Kidney glomerular epithelial cell (primary cell): ENCODE measurements at places on chromosomes 3 and 15.

- no peak for DNase-seq
Measured at GRCh38 chr3:167187221-167187620, 192.9 kb downstream of the ZBBX start.

DNA sequence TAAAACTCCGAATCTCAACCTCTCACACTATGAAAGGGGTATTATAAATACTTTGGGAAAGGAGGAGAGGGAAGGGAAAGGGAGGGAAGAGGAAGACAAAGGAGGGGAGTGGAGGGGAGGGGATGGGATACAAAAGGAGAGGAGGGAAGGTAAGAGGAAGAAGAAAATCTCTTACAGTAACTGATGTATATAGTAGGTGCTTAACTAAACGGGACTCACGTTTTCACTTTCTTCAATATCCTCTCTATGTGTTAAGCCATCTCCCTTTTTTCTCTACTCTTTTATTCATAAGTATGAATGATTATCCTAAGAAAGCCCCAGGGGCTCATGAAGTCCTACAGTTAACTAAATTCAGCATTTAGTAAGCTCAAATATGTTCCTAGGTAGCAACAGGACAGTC is 729.6 kb upstream of the NR2F2 start:
- DNase-seq = no peak

GRCh38 chr3:168467115-168467714 is 371.5 kb upstream of the GOLIM4 start:
- DNase-seq = peak; percentile 18

GRCh38 chr15:66630801-66631351 is 65.1 kb upstream of the LCTL start:
- no peak for DNase-seq

DNA sequence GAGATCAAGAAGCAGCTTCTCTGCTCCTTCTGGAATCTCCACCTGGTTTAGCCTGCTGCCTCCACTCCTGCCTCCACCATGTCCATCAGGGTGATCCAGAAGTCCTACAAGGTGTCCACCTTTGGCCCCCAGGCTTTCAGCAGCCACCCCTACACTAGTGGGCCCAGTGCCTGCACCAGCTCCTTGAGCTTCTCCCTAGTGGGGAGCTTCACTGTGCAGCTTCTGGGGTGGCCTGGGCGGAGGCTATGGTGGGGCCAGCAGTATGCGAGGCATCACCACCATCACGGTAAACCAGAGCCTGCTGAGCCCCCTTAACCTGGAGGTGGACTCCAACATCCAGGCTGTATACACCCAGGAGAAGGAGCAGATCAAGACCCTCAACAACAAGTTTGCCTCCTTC is 2.4 kb upstream of the KPNA4 start:
- DNase-seq = no peak

GRCh38 chr15:80989518-80990478 is at the start of gene MESD:
MESD (minus strand) TSS chr15:80989819; CDS start chr15:80989791, 28 bp downstream.
- peak; percentile 91 for DNase-seq

DNA sequence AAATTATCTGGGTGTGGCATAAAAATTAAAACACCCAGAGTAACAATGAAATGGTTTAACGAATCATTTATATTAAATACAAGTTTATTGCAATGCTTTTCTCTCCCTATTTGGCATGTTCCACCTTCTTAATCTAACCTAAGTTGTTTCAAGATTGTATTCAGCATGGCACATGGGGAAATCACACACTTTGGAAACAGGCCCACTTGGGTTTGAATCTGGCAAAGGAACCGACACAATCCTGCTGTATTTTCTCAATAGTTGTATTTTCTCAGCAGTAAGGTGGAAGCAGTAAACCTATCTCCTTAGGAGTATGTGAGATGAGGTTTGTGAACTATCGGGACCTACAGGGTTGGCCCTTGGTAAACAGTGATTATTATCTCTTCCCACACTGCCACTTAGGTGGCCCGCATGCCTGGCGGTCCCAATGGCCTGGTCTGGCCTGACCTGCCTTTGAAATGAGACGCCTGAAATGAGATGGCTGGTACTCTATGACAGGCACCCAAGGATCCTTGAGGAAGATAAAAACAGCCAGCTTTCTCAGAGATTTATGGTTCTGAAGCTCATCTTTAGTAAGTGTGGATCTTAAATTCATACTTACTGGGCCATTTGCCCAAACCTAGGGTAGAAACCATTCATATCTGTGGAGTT is 45.3 kb upstream of the VILL start:
- no peak for DNase-seq

- DNase-seq = no peak
Measured at GRCh38 chr15:93862791-93863190, 368.6 kb upstream of the MCTP2 start.

GRCh38 chr3:38088126-38089078 is 48.5 kb downstream of the ACAA1 start:
- DNase-seq = no peak

DNA sequence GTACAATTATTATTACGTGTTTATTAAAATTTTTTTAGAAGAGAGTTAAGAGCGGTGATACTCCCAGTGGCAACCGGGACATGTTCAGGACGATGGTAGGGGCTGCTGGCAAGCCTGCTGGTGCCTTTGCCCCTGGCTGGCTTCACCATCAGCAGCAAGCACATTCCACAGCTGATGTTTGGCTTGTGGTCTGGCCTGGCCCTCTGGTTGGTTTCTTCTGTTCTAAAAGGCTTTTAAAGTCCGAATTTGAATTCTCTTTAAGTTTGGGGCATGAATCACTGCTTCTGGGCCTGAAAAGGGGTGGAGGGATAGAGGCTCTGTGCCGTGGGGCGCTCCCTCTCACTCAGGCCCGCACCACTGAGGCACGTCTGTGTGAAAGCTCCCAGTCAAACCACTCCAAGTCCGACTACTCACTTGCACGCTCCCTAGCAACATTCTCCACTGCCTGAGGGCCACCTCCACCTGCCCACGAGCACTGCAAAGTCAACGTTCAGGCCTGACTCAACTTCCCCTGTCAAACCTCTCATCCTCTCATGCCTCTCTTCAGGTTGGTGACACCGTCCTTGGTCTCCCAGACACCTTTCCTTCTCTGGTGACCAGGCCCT is 10.1 kb downstream of the ITGA11 start:
- no peak for DNase-seq

- DNase-seq = no peak
Measured at GRCh38 chr3:124785973-124786372, 55.7 kb downstream of the UMPS start.

- DNase-seq = no peak
Measured at GRCh38 chr15:56715220-56715619, 18.1 kb downstream of the ZNF280D start.

- DNase-seq = no peak
Measured at GRCh38 chr3:135246027-135246426, 451.0 kb downstream of the EPHB1 start.

- DNase-seq = no peak
Measured at GRCh38 chr3:113243846-113244245, 32.5 kb downstream of the BOC start.

DNA sequence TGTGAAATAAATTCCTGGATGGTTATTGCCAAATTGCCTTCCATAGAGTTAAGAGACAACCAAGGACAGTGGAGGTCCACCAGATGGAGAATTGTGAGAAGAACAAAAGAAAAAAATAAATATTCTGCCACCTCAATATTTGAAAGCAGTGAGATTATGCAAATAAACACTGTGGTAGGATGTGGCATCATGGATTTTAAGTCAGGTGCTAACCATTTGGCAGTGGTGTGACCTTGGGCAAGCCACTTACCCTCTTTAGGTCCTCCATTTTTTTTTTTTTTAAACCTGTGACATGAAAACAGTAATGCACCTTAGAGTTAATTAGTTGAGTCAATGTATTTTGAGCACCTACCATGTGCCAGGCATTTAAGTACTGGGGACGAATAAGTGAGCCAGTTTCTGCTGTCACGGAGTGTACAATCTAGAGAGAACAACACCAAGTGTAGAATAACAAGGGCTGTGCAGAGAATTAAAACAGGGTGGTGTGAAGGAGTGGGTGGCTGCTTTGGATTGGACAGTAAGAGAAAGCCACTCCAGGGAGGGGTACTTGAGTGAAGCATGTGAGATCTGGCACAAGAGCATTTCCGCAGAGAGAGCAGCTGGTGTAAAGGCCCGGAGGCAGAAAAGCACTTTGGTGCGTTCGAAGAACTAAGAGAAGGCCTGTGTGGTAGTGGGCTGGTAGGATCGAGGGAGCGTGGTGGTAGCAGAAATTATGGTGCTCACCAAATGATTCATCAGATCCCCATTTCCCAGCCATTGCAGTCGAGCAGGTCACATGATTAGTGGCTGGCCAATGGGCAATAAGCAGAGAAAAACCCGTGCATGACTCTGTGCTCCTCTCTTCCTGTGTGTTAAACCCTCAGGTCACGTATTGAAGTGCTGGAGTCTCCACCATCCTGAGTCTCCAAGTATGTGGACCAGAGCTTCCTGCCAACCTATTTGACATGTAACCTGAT is 39.2 kb downstream of the CCK start:
- no peak for DNase-seq

- DNase-seq = no peak
Measured at GRCh38 chr3:16150285-16150684, 24.2 kb upstream of the GALNT15 start.

- no peak for DNase-seq
Measured at GRCh38 chr3:48320996-48321395, 12.5 kb downstream of the SPINK8 start.

DNA sequence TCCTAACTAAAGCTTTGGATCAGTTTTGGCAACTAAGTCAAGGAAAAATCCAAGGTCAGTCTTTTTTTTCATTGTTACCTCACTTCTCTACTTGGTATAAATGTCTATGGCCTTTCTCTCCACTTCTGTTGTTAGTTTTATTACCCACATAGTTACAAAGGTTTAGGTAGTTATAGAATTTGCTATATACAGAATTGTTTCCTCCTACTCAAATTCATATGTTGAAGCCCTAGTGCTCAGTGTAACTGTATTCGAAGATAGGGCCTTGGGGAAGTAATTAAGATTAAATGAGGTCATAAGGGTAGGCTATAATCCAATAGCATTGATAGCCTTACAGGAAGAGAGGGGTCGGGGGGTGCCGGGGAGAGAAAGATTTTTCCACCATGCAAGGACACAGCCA is 19.7 kb upstream of the STIMATE start:
- no peak for DNase-seq

DNA sequence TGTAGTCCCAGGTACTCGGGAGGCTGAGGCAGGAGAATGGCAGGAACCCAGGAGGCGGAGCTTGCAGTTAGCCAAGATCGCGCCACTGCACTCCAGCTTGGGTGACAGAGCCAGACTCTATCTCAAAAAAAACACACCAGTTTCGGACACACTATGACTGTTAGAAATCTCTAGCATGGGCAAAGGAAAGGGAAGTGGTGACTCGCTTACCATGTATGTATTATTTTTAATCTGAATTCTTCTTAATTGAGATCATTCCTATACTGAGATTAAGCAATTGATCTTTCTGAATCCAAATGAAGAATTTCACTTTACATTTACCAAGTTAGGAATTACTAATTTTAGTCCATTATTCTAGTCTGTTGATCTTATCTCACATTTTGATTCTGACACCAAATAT is 459.2 kb upstream of the ALCAM start:
- DNase-seq = peak; percentile 76

DNA sequence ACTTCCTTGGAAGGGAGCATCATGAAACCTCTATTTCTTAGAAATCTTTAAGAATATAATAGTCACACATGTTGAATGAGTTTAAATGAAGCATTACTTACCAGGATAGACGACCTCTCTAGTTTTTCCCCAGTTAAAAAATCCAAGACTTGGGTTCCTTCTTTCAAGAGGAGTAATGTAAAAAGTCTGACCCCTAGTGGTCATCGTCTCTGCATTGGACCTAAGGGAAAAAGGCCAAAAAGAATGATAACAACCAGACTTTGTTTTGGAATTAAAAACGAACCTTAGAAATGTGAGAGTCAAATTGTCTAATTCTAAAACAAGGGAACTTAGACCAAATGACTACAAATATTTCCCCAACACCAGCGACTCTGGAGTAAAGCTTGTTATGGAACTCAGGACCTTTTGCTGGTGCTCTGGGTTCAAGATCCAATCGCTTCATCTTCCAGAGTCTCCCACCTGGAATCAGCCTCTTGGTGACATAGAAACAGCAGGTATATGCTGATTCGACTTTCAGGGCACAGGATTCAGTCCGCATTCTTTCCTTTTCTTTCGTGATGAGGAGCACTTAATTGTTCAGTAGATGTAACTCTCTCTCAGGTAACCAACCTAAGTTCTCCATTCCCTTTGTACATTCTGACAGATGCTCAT is 214.8 kb upstream of the TPRG1 start:
- peak; percentile 39 for DNase-seq

DNA sequence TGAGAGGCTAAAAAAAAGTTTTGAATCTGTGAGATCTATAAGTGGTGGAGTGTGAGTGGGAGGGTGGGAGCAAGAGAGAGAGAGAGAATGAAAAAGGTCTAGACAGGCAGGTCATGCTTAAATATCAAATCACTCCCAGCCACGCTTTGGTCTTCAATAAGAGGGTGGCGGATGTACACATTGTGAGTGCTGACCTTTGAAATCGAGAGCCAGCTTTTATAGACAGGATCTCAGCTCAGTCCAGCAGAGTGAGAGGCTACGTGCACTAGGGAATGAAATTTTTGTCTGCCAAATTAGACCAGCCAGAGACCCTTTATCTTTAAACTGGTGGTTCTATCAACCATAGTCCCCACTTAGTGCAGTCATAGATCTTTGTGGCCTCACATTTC is 342.3 kb upstream of the PROK2 start:
- DNase-seq = no peak

- no peak for DNase-seq
Measured at GRCh38 chr3:14210290-14210688, 31.7 kb downstream of the LSM3 start.

DNA sequence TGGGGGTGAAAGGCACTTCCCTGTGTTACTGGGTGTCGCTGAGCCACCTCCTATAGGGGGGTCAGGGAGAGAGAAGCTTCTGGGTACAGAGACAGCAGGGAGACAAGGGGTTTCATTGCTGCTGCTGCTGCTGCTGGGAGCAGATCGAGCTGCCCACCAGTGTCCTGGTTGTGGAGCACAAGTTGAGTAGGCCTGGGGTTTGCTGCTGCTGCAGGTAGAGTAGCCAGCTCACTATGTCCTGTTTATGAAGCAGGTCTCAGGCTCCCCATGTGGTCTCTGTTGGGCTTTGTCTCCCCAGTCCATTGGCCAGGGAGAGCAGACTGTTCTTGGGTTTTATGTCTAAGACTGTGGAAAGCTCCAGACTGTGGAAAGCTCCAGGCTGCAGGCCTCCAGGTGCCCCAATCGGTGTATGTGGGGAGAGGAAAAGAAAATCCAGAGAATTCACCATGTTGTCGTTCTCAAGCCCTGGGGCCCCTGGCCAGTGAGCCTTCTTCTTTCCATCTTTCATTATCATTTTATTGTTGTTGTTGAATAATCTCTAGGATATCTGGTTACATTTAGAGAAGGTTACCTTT is 157.8 kb downstream of the ADAMTS17 start:
- no peak for DNase-seq

DNA sequence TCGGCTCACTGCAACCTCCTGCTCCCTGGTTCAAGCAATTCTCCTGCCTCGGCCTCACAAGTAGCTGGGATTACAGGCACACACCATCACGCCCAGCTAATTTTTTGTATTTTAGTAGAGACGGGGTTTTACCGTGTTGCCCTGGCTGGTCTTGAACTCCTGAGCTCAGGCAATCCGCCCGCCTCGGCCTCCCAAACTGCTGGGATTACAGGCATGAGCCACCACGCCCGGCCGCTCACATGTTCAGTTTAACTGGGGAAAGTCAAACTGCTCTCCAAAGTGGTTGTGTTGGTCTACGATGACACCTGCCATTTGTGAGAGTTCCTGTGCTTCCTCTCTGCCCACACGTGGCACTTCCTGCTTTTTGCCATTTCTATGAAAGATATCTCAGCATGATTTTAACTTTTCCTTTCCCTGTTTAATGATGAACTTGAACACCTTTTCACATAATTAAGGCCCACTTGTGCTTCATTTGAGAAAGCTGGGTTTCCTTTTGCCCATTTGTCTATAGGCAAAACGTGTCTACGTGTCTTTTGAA is 877 bp upstream of the GP5 start:
- no peak for DNase-seq
